ENCODE measurements at places on chromosomes 1 and 21.

DNA sequence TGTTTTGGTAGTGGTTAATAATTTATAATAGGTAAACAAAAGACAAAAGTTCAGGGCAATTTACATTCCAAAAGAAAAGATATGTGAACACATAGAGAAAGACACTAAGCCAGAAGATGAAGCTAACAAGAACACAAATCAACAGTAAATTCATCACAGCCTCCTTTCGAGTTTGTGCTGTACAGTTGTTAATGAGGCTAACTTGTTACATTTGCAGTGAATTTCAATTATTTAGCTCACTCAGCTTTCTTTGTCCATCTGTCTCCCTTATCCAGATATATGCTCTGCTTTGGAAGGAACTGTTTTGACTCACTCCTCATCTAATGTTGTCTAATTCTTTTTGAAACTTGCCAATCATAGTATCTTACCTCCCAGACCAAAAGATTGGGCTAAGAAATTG lies 423.3 kb upstream of the OLFM3 start:
- no peak for DNase-seq

DNA sequence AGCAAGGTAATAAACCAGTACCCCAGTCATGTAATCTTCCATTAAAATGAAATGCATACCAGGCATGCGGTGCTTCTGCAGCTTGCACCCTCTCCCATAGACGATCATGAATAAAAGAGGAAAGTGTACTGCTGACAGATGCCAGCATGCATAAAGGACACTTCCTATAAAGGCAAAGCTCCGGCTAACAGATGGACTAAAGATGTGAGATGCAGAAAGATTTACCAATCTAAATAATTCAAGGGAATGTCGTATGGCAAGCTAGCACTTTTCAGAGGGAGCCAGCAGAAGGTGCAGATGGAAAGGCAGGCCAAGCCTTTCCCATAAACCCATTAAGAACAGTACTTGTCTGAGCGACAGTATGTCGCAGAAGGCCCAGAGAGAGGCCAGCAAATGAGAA lies 542.0 kb downstream of the NUF2 start:
- no peak for DNase-seq

DNA sequence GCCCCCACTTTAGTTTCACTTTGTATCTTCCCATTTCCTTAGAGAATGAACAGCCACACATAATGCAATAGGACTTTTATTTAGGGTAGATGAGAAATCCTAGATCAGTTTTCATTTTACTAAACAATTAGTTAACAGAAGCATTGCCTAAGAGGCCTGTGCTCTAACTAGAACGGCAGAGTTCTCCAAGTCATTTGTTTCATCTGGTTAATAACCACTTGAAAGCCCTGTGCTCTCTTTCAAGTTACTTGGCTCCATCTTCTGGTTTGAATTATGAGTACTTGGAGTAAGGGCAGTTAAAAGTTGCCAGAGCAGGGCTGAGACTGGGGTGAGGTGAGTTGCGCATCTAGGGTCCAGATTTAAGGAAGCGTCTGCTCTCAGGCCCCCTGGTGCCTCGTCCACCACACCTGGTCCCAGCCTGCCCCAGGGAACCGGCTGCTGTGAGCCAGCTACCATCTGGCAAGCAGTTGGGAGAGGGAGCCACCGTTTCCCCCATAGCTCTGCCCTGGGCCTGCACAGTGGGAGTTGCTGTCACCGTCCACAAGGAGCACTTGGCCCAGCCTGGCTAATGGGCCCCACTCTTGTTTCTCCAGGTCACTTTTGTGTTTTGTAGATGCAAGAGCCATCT lies 18.1 kb upstream of the SLC44A3 start:
- peak; percentile 53 for DNase-seq

GRCh38 chr1:221469476-221469875 lies 272.4 kb downstream of the DUSP10 start:
- DNase-seq = no peak

All from AG04449 (cell line).